ENCODE measurements at places on chromosomes 2 and 18.

DNA sequence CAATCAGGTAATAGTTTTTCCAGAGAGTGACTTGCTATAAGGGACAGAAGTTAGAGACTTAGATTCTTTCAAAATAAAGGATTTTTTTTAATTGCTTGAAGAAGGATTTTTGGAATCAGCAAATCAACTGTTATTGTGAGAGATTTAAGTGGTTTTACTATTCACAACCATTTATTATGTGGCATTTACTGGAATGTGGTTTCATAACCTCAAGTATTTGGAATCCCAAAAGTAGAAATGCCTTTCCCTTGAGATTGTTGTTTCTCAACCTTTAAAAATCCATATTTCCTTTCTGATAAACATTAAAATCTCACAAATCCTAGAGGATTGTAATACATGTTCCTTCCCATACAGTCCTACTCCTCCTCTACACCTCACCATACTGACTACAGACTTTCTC, 5.0 kb downstream of the TANK start:
- peaks cover 19% of the 10 kb centered on the region for H3K4me1 ChIP-seq
- H3K4me3 ChIP-seq = no peak overlapping the region
- H3K27me3 ChIP-seq = no peaks in the 10 kb centered on the region

DNA sequence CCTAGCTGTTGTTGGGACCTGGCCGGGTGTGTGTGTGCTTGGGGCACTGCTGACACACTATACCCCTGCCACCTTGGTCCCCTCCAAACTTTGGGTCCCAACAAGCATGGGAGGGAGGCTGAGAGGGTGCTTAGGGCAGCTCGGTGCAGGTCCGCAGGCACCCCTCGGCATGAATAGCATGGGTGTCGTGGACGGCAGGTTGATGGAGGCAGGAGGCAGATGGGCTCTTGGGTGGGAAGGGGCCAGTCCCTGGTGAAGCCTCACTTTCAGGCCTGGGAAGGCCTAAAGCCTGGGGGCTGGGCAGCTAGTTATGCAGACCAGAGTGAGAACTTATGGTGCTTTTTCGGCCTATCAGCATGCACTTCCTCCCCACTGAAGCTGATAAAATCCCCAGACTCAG, 164.2 kb downstream of the CDH19 start:
- H3K4me3 ChIP-seq = no peak overlapping the region
- H3K4me1 ChIP-seq = no peaks in the 10 kb centered on the region
- H3K27ac ChIP-seq = no peak overlapping the region
- H3K36me3 ChIP-seq = no peaks in the 10 kb centered on the region
- H3K27me3 ChIP-seq = no peaks in the 10 kb centered on the region

GRCh38 chr2:239482778-239483712, 82.2 kb upstream of the HDAC4 start:
- no peaks in the 10 kb centered on the region for H3K4me1 ChIP-seq
- no peak for DNase-seq
- no peaks in the 10 kb centered on the region for H3K27me3 ChIP-seq
- H3K27ac ChIP-seq = no peak overlapping the region
- no peaks in the 10 kb centered on the region for H3K36me3 ChIP-seq
- H3K4me3 ChIP-seq = no peak overlapping the region

- H3K27me3 ChIP-seq = no peaks in the 10 kb centered on the region
- no peak overlapping the region for H3K27ac ChIP-seq
- H3K4me3 ChIP-seq = no peak overlapping the region
- no peaks in the 10 kb centered on the region for H3K36me3 ChIP-seq
- H3K4me1 ChIP-seq = no peaks in the 10 kb centered on the region
Observed at GRCh38 chr2:185006481-185006880, 408.2 kb downstream of the ZNF804A start.

GRCh38 chr2:216012133-216012829, 1.1 kb downstream of the MREG start:
- peaks cover 5% of the 10 kb centered on the region for H3K4me1 ChIP-seq
- H3K27me3 ChIP-seq = no peaks in the 10 kb centered on the region
- H3K36me3 ChIP-seq = no peaks in the 10 kb centered on the region
- DNase-seq = peak; percentile 83
- no peak overlapping the region for H3K27ac ChIP-seq
- H3K4me3 ChIP-seq = peak overlapping the region; percentile 63

GRCh38 chr2:99389371-99389770, 52.2 kb downstream of the EIF5B start:
- no peaks in the 10 kb centered on the region for H3K27me3 ChIP-seq
- H3K27ac ChIP-seq = peak overlapping the region; percentile 32
- DNase-seq = peak; percentile 70
- H3K4me3 ChIP-seq = no peak overlapping the region

GRCh38 chr2:242002944-242003343, 133.4 kb downstream of the RTP5 start:
- H3K27ac ChIP-seq = no peak overlapping the region
- H3K27me3 ChIP-seq = peaks cover 12% of the 10 kb centered on the region
- DNase-seq = no peak
- no peaks in the 10 kb centered on the region for H3K4me1 ChIP-seq
- H3K4me3 ChIP-seq = no peak overlapping the region

DNA sequence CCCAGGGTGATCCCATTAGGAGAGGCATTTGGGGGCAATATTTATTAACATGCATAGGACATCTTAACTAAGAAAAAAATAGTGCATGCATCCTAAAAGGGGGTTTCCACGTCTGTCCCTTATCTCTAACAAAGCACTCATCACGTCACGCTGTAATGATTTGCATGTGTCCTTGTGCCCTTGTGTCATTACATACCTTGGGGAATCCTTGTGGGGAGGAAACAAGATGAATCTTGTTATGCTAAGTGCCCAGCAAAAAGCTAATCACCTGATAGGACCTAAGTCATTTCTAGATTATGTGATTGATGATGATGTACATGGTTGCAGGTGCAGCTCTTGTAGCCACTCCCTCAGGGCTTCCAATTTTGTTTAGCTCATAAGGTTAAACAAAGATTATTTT, 250.9 kb downstream of the FBXO15 start:
- no peak overlapping the region for H3K4me3 ChIP-seq
- no peaks in the 10 kb centered on the region for H3K36me3 ChIP-seq
- no peaks in the 10 kb centered on the region for H3K27me3 ChIP-seq
- H3K27ac ChIP-seq = no peak overlapping the region
- no peak for DNase-seq

All from astrocyte (in vitro differentiated cells and primary cell).